ENCODE measurements at places on chromosomes 6 and 20.

DNA sequence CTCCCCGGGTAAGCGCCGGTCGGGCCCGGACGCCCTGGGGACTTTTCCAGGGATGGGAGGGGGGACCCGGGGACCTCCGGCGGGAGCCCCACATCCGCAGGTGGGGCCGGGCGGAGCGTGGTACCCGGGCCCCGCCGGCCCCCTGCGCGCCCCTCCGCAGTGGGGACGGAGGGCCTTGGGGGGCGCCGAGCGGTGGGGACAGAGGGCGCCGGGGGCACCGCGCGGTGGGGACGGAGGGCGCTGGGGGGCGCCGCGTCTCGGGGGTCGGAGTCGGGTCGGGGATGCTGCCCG lies 270 bp downstream of the PLEKHG1 start:
- DNase-seq = no peak

GRCh38 chr20:50389808-50390684 lies 120.1 kb upstream of the PTPN1 start:
- no peak for DNase-seq

- no peak for DNase-seq
These were observed 50.8 kb upstream of the SMLR1 start for GRCh38 chr6:130776287-130776925.

DNA sequence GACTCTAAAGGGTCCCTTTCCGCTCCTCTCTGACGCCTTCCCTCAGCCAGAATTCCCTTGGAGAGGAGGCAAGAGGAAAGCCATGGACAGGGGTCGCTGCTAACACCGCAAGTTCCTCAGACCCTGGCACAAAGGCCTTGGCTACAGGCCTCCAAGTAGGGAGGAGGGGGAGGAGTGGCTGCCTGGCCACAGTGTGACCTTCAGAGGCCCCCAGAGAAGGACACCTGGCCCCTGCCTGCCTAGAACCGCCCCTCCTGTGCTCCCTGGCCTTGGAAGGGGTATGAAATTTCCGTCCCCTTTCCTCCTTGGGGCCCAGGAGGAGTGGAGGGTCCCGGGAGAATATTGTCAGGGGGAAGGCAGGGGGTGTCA lies 2.7 kb downstream of the VEGFA start:
- DNase-seq = peak; percentile 7

DNA sequence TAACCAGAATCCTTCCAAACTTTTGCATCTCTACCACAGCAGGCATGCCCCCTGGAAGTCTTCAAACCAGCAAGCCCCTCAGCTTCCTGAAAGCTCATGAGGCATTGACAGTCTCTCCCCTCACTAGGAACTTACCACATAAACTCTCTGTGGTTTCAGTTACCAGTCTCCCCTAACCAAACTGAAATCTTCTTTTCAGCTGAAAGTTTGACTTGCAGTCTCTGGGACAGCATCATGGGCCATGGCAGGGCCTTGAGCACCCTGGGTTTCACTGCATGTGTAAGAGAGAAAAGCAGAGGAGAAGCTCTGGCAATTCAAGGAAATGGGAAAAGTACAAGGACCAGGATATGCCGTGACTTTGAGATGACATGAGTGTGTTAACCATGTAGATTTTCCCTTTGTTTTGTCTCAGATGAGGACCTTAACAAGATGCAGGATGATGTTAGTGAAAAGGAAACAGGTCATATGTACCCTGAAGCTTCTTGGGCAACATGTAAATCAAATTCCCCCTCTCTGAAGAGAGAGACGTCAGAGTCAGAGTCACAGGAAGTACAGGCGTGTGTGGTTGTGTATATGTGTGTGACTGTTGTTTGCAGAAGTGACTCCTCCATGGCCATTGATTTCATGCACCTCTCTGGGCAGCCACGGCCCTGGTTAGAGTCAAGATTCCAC lies 106.3 kb downstream of the TNFRSF21 start:
- no peak for DNase-seq

GRCh38 chr20:47708140-47708807 lies 77.0 kb downstream of the SULF2 start:
- no peak for DNase-seq

- no peak for DNase-seq
These were observed 38.2 kb downstream of the NOX3 start for GRCh38 chr6:155417454-155417853.

- peak; percentile 52 for DNase-seq
These were observed 888 bp downstream of the SLC17A5 start for GRCh38 chr6:73652637-73653570.

DNA sequence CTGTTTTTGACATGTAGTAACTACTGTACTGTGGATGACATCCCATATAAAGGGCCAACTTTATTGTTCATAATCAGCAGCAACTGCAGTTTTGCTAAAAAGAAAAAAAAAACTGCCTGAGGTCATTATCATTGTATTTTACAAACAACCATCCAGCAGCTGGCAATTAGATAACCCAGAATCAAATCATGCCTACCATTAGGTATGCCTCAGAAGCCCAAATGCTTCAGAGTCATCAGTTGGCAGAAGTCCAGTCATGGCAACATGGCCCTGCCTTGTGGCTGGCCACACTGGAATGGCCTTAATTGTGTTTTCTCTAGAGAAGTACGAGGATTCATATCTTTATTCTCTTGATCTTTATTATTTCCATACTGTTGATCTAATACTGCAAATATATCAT lies 462.4 kb upstream of the NRSN1 start:
- no peak for DNase-seq

DNA sequence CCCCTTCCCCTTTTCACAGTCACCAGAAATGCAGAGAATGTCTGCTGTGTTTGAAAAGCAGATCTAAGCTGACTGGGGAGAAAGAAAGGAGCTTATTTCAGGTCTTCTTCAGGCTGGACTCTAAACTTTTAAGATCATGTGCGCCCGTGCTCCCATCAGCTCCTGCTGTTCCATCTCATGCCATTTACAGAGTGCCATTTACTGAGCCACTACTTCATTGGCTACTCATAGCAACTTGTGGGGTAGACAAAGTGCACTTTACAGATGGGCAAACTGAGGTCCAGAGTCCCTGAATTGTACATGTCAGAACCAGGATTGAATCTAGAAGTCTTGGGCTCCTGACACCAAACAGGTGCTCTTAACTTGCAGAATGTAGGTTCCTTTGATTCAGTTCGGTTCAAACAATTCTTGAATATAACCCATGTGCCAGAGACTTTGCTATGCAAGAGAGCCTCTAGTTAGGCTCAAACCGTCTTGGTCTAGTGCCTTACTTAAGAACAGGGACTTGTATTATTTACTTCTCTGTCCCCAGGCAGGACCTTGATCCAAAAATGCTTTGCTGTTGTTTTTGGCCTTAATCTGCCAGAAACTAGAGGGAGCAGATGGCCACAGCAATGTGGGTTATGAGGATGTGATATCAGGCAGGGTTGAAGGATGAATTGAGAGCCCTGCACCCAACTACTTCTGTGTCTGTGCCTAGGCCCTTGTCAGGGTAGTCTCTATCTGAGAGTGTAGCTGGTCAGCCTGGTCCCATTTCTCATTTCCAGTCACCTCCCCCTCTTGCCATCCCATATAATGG lies 56.4 kb downstream of the RALY start:
- no peak for DNase-seq

DNA sequence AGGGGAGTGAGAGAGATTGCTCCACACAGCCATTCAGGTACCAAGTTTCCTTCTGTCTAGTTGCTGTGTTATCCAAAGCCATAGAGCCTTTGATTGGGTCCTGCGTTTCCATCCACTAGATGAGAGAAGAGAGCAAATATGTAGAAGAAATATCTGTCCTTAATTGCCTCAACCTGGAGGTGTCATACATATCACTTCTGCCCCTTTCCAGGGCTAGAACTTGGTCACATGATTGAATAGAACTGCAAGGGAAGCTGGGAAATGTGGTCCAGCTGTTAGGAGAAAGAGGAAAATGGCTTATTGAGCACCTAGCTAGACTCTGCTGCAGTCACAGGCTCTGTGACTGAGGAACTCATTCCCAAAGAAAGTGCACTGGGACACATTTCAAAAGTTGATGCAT lies 115.6 kb upstream of the JAG1 start:
- no peak for DNase-seq

GRCh38 chr6:15389084-15389764 lies 143.4 kb downstream of the JARID2 start:
- DNase-seq = peak; percentile 40

- peak; percentile 15 for DNase-seq
These were observed 141.1 kb downstream of the CEP57L1 start for GRCh38 chr6:109236115-109237076.

DNA sequence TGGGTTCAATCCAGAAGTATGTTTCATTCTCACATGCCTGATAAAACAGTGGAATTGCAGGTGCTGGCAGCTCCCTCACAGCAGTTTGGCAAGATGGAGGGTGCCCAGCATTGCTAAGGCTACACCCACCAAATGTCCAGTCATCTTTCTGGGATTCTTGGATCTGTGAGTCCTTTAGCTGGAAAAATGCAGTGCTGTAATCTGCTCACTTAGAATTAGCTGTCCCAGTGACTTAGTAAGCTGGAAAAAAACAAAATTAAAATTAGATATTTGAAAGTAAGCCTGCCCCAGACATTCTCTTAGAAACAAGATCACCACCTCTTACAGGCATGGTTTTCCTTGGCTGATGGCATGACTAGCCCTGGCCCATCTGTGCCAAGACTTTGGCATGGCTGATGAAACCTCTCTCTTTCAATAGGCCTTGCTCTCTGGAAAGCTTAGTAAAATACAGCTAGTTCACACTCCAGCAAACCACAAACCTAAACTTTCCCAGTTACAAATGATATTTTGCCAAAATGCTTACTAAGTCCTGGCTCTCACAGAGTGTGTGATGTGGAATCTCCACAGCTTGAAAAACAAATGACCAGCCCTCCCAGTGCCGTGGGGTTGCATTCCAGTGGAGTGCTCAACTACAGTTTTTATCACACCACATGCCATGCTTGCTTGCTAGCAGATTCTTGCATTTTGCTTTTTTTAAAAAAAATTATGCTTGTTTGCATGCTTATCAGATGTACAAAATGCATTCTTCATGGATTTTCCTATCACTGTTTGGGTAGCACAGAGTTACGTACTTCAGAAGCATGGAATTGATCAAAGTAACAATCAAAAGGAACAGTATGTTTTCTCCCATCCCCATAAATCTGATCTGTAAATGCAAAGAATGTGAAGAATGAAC lies 261.5 kb downstream of the EYA4 start:
- no peak for DNase-seq

- no peak for DNase-seq
These were observed 102.8 kb upstream of the PRSS16 start for GRCh38 chr6:27144740-27145079.

GRCh38 chr20:51512645-51513044 lies 29.9 kb downstream of the NFATC2 start:
- DNase-seq = no peak

GRCh38 chr20:52234302-52235045 lies 42.9 kb upstream of the ZFP64 start:
- no peak for DNase-seq

GRCh38 chr6:98833307-98834059 lies 891 bp upstream of the POU3F2 start:
- peak; percentile 65 for DNase-seq

DNA sequence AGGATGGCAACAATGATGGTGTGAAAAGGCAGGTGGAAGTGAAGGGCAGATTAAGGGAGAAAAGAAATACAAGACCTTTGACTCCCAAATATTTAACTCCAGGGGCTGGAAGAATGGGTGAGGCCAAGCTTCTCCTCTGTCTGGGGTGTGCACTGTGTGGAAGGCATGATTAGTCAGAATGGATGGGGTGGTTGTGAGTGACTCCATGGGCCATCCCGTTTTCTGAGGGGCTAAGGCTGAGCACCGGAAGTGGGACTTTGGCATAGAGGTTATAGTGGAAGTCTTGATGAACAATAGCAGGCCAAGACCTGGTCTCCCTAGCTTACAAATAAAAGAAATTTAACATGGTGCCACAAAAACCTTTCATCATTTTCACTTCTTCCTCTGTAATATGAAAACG lies 12.1 kb downstream of the E2F3 start:
- no peak for DNase-seq

GRCh38 chr6:139060332-139060731 lies 31.8 kb downstream of the ABRACL start:
- DNase-seq = no peak

GRCh38 chr6:150641398-150642139 lies 41.9 kb downstream of the PLEKHG1 start:
- DNase-seq = no peak

DNA sequence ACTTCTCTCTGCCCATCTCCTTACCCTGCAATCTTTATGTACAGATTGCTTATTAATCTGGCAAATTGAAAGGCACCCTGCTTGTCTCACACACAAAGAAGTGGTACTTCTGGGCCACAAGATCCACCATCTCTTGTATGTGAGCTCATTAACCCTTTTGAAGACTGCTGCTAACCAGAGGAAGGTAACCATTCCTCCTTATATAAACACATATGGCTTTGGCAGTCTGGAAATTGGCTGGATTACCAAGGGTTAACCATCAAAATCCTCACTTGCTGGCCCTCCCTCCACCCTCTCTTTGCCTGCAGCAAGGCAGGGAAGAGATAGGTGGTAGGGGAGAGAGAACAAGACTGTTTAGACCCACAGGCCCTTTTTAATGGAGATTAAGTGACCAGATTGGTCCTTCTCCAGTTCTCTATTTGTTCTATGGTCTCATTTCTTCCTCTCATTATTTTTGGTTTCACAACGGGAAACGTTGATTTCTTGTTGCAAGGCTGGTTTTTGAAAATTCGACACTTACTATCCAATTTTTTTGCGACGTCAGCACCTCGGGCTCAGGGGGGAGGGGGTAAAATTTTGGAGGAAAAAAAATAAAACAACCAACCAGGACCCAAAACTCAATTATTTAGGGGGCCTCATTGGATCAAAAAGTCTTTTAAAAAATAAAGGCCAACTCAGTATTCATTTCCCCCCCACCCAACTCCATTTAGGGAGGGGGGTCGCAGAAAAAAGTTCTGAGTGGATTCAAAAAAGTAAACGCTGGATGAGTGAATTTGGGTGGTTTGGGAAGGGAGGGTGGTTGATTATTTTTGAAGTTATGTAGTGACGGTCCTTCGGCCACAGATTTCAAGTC lies 859 bp downstream of the PPP1R10 start:
- peak; percentile 7 for DNase-seq

DNA sequence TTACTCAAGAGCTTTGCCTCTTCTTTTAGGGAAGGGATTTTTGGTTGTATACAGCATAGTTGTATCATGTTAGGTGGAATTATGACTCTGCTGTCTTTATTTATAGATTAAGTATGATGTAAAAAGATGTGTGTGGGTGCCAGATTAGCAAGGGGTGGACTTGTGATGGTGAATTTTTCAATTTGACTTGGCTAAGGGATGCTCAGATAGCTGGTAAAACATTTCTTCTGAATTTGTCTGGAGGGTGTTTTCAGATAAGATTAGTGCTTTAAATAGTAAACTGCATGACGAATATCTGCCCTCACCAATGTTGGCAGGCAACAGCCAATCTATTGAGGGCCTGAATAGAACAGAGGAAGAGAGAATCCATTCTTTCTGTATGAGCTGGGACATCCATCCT lies 173.3 kb upstream of the TNFAIP3 start:
- DNase-seq = no peak

GRCh38 chr20:25669826-25670422 lies 26.7 kb downstream of the ZNF337 start:
- no peak for DNase-seq
